ENCODE measurements at places on chromosomes 13 and 19.
A peak's percentile ranks its signal among the peaks of the same experiment; 100 is the strongest.

DNA sequence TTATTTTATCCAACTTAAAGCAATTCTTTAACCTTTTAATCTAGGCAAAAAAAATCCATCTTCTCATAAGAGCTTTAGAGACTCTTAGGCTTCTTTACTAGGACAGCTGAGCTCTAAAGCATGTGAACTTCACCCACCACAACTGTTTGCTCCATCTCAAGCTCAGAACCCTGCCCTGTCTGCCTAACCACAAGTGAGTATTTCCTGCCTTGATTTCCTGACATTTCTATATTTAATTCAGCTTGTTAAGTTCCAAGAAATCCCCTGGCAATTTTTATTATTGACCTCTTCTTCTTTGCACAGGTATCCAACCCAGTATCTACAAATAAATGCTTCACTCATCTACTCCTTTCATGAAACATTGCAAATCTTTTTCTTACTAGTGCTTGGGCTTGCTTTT is 21.1 kb upstream of the CEACAM21 start:
- DNase-seq = no peak

DNA sequence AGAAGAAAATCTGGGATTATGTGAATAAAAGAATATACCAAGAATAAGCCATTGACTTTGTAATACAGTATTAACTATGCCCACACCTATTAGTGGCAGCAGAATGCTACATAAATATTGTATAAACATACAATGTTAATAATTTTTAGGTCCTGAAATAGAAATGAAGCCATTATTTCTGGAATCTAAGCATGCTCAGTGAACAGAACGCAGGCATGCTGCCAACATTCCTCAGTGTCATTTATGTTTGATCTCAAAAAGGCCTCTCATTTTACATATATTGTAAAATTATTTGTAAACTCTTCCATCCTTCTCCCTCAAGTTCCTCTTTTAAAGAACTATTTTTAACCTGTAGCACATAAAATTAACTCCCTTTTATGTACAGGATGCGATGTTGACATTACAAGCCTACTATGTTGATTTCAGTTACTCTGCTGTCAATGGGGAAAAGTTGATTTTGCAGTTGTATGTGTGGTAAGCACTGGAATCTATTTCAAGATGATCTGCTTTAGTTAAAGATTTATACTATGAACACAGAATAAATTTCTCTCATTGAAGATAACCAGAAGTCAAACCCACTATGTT is 118.8 kb downstream of the VWA8 start:
- peak; percentile 38 for DNase-seq

DNA sequence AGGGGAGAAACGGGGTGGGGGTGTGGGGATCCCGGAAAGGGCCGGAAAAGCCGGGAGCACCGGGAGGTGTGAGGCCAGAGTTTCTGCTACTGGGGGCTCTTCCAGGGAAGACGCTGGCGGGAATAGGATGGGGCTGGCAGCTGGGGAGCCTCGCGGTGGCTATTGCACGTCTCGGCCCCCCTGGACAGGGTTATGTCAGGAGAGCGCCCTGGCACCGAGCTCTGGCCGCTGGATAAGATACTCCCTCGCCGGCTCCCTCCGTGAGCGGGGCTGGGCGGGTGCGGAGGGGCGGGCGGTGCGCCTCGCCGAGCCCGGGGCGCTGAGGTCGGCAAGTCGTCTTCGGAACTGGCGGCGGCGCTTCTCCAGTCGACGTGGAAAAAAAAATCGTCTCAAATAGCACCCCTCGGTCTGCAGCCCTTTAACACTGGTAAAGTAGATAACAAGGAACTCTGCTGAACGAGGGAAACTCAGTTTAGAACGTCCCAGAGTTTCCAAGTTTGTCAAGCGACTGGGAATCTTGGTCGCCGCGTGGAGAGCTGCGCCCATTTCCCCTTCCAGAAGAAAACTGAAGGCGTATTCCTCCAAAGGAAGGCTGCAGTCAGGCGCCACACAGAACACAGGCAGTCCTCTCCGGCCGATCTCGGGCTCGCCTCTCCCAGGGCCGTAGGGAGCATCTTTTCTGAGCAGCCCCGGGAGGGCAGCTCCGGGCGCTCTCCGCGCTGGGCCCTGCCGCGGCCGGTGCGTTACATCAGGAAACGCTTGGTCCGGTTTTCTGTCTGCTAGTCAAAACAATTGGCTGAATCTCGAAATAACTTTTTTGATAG is 115.1 kb downstream of the KCNRG start:
- DNase-seq = no peak

- DNase-seq = no peak
These were observed 152.5 kb upstream of the SOX1 start for GRCh38 chr13:111914241-111915103.

DNA sequence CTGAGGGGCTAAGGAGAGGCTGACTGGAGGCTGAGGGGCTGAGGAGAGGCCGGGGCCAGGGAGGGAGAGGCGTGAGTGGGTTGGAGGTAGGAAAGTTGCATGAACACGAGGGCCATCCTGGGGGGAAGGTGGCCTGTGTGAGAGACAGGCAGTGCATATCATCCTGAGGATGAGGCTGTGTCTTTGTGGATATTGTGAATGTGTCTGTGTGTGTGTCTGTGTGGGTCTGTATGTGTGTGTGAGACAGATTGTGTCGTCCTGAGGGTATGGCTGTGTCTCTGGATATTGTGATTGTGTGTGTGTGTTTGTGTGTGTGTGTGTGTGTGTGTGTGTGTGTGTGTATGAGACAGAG is 422 bp downstream of the ZNF71 start:
- no peak for DNase-seq

- DNase-seq = no peak
These were observed 160.0 kb upstream of the ATXN8OS start for GRCh38 chr13:69947582-69947981.

GRCh38 chr19:2213799-2214198 is 22.3 kb downstream of the PLEKHJ1 start:
- no peak for DNase-seq

DNA sequence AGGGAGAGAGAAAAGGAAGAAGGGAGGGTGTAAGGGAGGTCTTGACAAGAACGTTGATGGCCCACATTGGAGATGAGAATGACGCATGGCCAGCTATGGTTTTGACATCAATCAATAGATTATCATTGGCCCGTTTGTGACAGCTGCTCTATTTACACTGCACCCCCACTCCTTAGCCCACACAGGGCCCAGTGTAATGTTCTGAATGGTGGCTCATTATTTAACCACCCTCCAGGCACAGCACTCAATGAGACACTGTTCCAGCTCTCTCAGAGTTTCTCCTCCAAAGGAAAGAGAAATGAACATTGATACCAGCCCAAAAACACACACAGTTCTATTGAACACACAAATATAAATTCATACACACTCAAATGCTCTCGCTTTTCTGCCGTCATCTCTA is 173.0 kb upstream of the IPO5 start:
- no peak for DNase-seq

DNA sequence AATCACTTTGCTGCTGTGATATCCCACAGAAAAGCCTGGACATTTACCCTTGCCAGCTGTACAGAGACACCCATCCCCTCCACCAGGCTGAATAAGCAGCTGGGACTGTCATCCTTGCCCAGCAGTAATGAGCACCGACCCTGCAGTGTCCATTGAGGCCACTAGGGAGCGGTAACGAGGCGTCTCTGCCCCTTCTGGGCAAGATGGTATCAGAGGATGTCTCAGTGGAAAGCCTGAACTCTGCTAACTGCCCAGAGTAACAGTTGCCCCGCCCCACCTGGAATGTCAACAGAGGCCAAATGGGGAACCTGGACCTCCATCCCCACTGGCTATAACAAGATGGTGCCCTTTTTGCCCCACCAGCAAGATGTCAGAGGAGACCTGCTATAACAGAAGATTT is 22.8 kb upstream of the CEACAM20 start:
- no peak for DNase-seq
